Ascending aorta (tissue), 2 donors: ENCODE measurements at places on chromosomes 7 and 10.

GRCh38 chr7:101094791-101095375 is 9.6 kb downstream of the TRIM56 start:
- H3K27ac ChIP-seq: peak overlapping the region; percentile 48
- H3K36me3 ChIP-seq: peaks cover 18% of the 10 kb centered on the region
- no peak for DNase-seq
- H3K27me3 ChIP-seq: no peaks in the 10 kb centered on the region
- H3K4me1 ChIP-seq: peaks cover 11% of the 10 kb centered on the region

DNA sequence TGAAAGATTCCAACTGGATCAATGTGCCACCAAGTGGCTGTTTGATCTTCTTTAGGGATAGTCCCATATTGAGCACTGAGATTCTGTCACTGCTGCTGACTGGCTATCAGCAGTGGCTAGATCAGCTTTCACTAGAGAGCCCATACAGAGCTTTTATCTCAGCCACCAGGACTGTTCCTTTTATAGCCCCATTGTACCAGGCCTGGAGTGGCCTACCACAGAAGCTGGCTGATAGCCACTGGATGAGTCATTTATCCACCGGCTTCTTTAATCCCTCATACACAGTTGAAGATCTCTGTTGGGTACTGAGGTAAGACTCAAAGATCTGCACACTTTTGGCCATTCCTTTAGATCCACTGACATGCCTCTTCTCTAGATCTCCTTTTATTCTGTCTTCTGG is 1101.1 kb downstream of the SORCS3 start:
- H3K36me3 ChIP-seq: no peaks in the 10 kb centered on the region
- no peak overlapping the region for H3K4me3 ChIP-seq
- no peak for DNase-seq
- H3K27ac ChIP-seq: no peak overlapping the region

DNA sequence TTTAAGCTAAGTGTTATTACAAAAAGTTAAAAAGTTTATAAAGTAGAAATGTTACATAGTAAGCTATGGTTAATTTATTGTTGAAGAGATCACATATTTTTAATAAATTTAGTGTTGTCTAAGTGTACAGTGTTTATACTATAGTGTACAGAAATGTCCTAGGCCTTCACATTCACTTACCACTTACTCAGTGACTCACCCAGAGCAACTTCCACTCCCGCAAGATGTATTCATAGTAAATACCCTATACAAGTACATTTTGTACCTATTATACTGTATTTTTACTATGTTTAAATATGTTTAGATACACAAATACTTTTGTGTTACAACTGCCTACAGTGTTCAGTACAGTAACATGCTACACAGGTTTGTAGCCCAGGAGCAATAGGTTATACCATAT is 69.2 kb downstream of the DNAJC1 start:
- no peak for DNase-seq
- no peaks in the 10 kb centered on the region for H3K27me3 ChIP-seq
- H3K27ac ChIP-seq: no peak overlapping the region
- no peaks in the 10 kb centered on the region for H3K36me3 ChIP-seq
- H3K4me3 ChIP-seq: no peak overlapping the region

- DNase-seq: no peak
- H3K4me1 ChIP-seq: no peaks in the 10 kb centered on the region
- no peak overlapping the region for H3K4me3 ChIP-seq
- no peak overlapping the region for H3K27ac ChIP-seq
- no peaks in the 10 kb centered on the region for H3K36me3 ChIP-seq
- H3K27me3 ChIP-seq: no peaks in the 10 kb centered on the region
These were observed 6.1 kb upstream of the OLAH start for GRCh38 chr10:15037691-15038090.

DNA sequence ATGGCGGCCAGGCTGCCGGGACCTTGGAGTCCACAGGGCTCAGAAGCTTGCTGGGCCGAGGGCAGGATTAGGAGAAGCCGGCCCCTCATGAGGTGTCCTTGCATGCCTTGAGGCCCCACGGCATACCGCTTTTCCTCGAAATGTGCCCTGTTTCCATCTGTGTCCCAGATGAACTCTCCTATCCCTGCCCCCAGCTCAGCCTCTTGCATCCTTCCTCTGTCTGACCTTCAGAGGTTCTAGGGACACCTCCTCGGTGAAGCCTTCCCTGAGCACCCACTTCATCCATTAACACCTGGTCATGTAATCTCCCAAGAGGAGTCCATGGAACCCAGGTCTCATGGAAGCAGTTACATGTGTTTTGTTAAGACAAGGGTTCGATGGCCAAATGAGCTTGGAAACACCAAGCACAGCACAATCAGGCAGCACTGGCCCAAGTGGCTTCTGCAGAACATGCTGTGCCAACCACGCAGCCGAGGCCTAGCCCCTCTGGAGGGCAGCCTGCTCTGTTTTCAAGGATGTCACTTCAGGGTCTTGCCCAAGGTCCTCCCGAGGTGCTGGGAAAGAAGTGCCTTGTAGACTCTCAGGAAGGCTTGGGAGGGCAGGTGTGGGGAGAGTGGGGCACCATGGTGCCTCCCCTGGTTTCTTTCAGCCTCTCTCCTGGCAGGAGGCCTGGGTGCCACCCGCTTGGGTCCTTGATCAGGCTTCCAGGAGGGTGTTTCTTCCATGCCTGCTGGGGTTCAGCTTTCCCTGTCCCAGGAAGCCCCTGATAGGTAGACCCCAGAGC is 124.3 kb downstream of the NEURL1 start:
- H3K4me1 ChIP-seq: peaks cover 28% of the 10 kb centered on the region
- H3K36me3 ChIP-seq: peaks cover 21% of the 10 kb centered on the region
- H3K4me3 ChIP-seq: no peak overlapping the region
- no peak for DNase-seq
- no peaks in the 10 kb centered on the region for H3K27me3 ChIP-seq

GRCh38 chr10:62562101-62562500 is 187.9 kb downstream of the ZNF365 start:
- H3K4me1 ChIP-seq: no peaks in the 10 kb centered on the region
- no peak overlapping the region for H3K27ac ChIP-seq
- H3K4me3 ChIP-seq: no peak overlapping the region
- DNase-seq: no peak

GRCh38 chr7:25512061-25512687 is 283.9 kb upstream of the NPVF start:
- no peaks in the 10 kb centered on the region for H3K36me3 ChIP-seq
- no peak for DNase-seq
- no peak overlapping the region for H3K4me3 ChIP-seq
- H3K27ac ChIP-seq: no peak overlapping the region

DNA sequence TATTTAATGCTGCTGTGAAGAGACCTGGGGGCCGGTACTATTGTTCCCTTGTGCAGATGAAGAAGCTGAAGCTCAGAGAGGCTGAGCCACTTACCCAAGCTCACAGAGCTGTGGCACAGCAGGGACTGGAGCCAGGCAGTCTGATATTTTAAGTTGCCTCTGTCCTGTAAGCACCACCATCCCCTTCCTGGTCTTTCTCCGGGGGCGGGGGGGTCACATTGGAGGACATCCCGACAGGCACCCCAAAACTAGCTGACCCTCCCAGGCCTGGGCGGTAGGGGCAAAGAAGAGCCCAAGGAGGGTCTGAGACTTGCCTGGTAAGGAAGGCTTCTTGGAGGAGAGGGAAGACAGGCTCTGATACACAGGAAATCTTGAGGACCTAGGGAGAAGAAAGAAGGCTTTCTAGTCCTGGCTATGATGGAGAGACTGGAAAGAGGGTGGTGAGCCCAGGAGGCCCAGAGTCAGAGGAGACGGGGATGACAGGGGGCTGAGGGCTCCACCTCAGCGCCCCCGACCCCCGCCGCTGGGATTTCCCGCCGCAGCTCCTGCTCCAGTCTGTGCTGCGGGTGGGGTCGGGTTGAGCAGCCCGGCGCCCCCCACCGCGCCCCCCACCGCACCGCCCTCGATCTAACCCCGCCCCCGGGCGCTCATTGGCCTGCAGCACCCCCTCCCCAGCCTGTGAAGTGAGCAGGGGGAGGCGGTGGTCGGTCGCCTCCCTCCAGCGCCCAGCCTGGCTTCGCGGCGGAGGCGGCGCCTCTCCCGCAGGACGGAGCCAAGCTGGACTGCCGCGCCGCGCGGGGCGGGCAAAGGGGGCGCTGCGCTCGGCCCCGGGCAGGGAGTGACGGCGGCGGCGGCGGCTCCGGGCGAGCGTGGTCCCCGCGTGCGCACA is at the start of gene ADCYAP1R1:
Gene ADCYAP1R1 (plus strand): TSS at position 711 of the 889 bp plus-strand sequence. CDS start 10,957 bp downstream, outside the sequence.
- H3K27ac ChIP-seq: no peak within 1 kb of the TSS
- H3K36me3 ChIP-seq: no peaks in the 10 kb centered on the region
- H3K4me1 ChIP-seq: no peaks in the 10 kb centered on the region
- no peak for DNase-seq
- H3K4me3 ChIP-seq: peak within 1 kb of the TSS; percentile 30

DNA sequence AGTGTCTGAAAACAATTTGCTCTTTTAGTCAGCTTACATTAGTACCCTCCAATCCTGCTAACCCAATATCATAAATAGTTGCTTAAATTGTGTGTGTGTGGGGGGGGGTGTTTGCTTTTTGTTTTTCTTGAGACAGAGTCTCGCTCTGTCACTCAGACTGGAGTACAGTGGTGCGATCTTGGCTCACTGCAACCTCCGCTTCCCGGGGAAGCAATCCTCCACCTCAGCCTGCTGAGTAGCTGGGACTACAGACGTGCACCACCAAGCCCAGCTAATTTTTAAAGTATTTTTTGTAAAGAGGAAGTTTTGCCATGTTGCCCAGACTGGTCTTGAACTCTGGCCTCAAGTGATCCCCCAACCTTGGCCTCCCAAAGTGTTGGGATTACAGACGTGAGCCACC is 73.5 kb upstream of the PDLIM1 start:
- peak overlapping the region; percentile 12 for H3K27ac ChIP-seq
- H3K4me1 ChIP-seq: peaks cover 2% of the 10 kb centered on the region
- H3K36me3 ChIP-seq: peaks cover 63% of the 10 kb centered on the region
- no peak for DNase-seq
- no peak overlapping the region for H3K4me3 ChIP-seq

- DNase-seq: no peak
- H3K27me3 ChIP-seq: no peaks in the 10 kb centered on the region
- H3K36me3 ChIP-seq: no peaks in the 10 kb centered on the region
- H3K4me1 ChIP-seq: no peaks in the 10 kb centered on the region
- H3K27ac ChIP-seq: no peak overlapping the region
These were observed 61.7 kb upstream of the MGMT start for GRCh38 chr10:129405389-129405788.

- no peaks in the 10 kb centered on the region for H3K27me3 ChIP-seq
- DNase-seq: no peak
- H3K27ac ChIP-seq: no peak overlapping the region
These were observed 55.5 kb upstream of the FIGNL1 start for GRCh38 chr7:50505553-50506210.

GRCh38 chr10:92239151-92239599 is 51.7 kb downstream of the CPEB3 start:
- DNase-seq: no peak
- H3K27ac ChIP-seq: no peak overlapping the region
- H3K27me3 ChIP-seq: no peaks in the 10 kb centered on the region
- H3K4me1 ChIP-seq: no peaks in the 10 kb centered on the region
- H3K36me3 ChIP-seq: no peaks in the 10 kb centered on the region

GRCh38 chr10:29957236-29957635 is 102.2 kb downstream of the JCAD start:
- peaks cover 32% of the 10 kb centered on the region for H3K4me1 ChIP-seq
- no peak overlapping the region for H3K4me3 ChIP-seq
- peak overlapping the region; percentile 75 for H3K27ac ChIP-seq
- no peaks in the 10 kb centered on the region for H3K36me3 ChIP-seq
- no peak for DNase-seq

GRCh38 chr7:135690566-135690965 is 28.3 kb downstream of the STMP1 start:
- H3K36me3 ChIP-seq: peaks cover 24% of the 10 kb centered on the region
- no peak for DNase-seq
- no peak overlapping the region for H3K27ac ChIP-seq
- no peaks in the 10 kb centered on the region for H3K4me1 ChIP-seq
- H3K27me3 ChIP-seq: no peaks in the 10 kb centered on the region
- no peak overlapping the region for H3K4me3 ChIP-seq

- H3K36me3 ChIP-seq: no peaks in the 10 kb centered on the region
- H3K4me3 ChIP-seq: no peak overlapping the region
- no peak for DNase-seq
- H3K4me1 ChIP-seq: no peaks in the 10 kb centered on the region
These were observed 142.0 kb downstream of the CCDC71L start for GRCh38 chr7:106518967-106519366.

GRCh38 chr7:95688931-95689495 is 83.3 kb upstream of the DYNC1I1 start:
- no peaks in the 10 kb centered on the region for H3K27me3 ChIP-seq
- H3K4me3 ChIP-seq: no peak overlapping the region
- H3K4me1 ChIP-seq: no peaks in the 10 kb centered on the region
- H3K27ac ChIP-seq: no peak overlapping the region
- DNase-seq: no peak

- H3K4me1 ChIP-seq: no peaks in the 10 kb centered on the region
- H3K27ac ChIP-seq: no peak overlapping the region
- no peaks in the 10 kb centered on the region for H3K27me3 ChIP-seq
- H3K4me3 ChIP-seq: no peak overlapping the region
These were observed 696.8 kb upstream of the MBL2 start for GRCh38 chr10:53469383-53469782.

GRCh38 chr10:113534423-113534822 is 18.4 kb upstream of the HABP2 start:
- H3K27ac ChIP-seq: no peak overlapping the region
- no peaks in the 10 kb centered on the region for H3K36me3 ChIP-seq
- no peak overlapping the region for H3K4me3 ChIP-seq
- H3K4me1 ChIP-seq: no peaks in the 10 kb centered on the region
- DNase-seq: peak; percentile 43

- no peak overlapping the region for H3K27ac ChIP-seq
- H3K4me3 ChIP-seq: no peak overlapping the region
- DNase-seq: no peak
These were observed 43.4 kb downstream of the CLIP2 start for GRCh38 chr7:74332373-74333176.

DNA sequence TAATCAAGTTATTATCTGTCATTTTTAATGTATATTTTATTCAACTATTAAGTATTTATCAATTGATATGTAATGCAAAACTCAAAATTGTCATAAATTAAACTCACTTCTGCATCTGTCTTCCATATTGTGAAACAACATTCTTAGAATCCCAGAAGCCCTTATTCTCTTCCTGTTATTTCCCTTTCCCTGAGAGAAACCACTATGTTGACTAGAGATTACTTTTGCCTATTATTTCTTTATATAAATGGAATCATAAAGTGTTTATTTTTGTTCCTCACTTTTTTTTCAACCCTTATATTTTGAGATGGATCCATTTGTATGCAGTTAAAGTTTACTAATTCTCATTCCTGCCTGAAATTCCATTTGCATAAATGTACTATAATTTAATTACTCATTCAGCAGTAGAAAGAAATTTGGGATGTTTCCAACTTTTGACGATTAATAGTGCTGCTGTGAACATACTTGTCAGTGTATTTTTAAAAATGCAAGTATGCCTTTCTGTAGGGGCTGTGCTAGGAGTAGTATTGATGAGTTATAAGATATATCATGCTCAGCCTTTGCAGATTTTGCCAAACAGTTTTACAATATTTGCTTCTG is 211.2 kb downstream of the SEMA3D start:
- no peak overlapping the region for H3K27ac ChIP-seq
- H3K36me3 ChIP-seq: no peaks in the 10 kb centered on the region
- H3K4me3 ChIP-seq: no peak overlapping the region
- no peaks in the 10 kb centered on the region for H3K27me3 ChIP-seq
- H3K4me1 ChIP-seq: no peaks in the 10 kb centered on the region

- no peaks in the 10 kb centered on the region for H3K4me1 ChIP-seq
- H3K27me3 ChIP-seq: no peaks in the 10 kb centered on the region
- DNase-seq: no peak
- no peak overlapping the region for H3K4me3 ChIP-seq
- H3K36me3 ChIP-seq: no peaks in the 10 kb centered on the region
These were observed 303.9 kb downstream of the GRID1 start for GRCh38 chr10:86062647-86063145.

- no peaks in the 10 kb centered on the region for H3K27me3 ChIP-seq
- H3K4me3 ChIP-seq: no peak overlapping the region
- no peaks in the 10 kb centered on the region for H3K4me1 ChIP-seq
- no peak overlapping the region for H3K27ac ChIP-seq
These were observed 454.5 kb downstream of the DNAJB6 start for GRCh38 chr7:157791261-157791660.
